ENCODE measurements at places on chromosomes 1 and 21. TPM values are rescaled to one million over a fixed set of nuclear protein-coding genes. Genes with fewer than 3 reads are reported as not detected.

CD1B gene
- not detected for total RNA-seq

RAB25 gene
- not detected for total RNA-seq

SLC9C2 gene
- not detected for total RNA-seq

ATP8B2 gene
- 98.5 TPM for total RNA-seq

RAP1GAP gene
- total RNA-seq: 3.8 TPM

PLCH2 gene
- 11.7 TPM for total RNA-seq

GRCh38 chr1:162676750-162677149 is 44.5 kb downstream of the DDR2 start:
- peak overlapping the region; percentile 40 for H3K4me3 ChIP-seq
- peaks cover 76% of the 10 kb centered on the region for H3K4me1 ChIP-seq

- no peaks in the 10 kb centered on the region for H3K36me3 ChIP-seq
- no peaks in the 10 kb centered on the region for H3K27me3 ChIP-seq
- DNase-seq: no peak
- H3K4me3 ChIP-seq: no peak overlapping the region
Observed at GRCh38 chr1:210441028-210441427, 112.3 kb downstream of the HHAT start.

DNA sequence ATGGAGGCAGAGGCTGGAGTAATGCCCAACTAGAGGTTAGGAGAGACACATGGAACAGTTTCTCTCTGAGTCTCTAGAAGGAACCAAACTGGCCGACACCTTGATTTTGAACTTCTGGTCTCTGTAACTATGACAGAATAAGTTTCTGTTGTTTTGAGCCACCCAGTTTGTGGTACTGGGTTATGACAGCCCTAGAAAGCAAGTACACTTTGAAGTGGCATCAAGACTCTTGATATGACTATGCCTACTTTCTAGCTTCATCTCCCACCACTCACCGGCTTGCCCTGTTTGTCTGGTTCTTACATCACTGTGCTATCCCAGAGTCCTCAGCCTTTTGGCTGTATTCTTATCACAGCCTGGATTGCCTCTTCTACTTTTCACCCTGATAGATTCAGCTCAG is 230.3 kb upstream of the USP24 start:
- no peak for DNase-seq
- no peaks in the 10 kb centered on the region for H3K27me3 ChIP-seq
- peaks cover 50% of the 10 kb centered on the region for H3K4me1 ChIP-seq
- H3K36me3 ChIP-seq: no peaks in the 10 kb centered on the region

GRCh38 chr21:37749132-37749531 is 167.1 kb downstream of the KCNJ6 start:
- H3K27me3 ChIP-seq: no peaks in the 10 kb centered on the region
- no peak for DNase-seq
- H3K4me3 ChIP-seq: no peak overlapping the region
- peaks cover 25% of the 10 kb centered on the region for H3K4me1 ChIP-seq
- no peaks in the 10 kb centered on the region for H3K36me3 ChIP-seq

- no peak for DNase-seq
- no peak overlapping the region for H3K27ac ChIP-seq
- no peaks in the 10 kb centered on the region for H3K27me3 ChIP-seq
- no peaks in the 10 kb centered on the region for H3K36me3 ChIP-seq
- no peak overlapping the region for H3K4me3 ChIP-seq
Observed at GRCh38 chr1:74403606-74404005, 108.8 kb downstream of the LRRC53 start.

DNA sequence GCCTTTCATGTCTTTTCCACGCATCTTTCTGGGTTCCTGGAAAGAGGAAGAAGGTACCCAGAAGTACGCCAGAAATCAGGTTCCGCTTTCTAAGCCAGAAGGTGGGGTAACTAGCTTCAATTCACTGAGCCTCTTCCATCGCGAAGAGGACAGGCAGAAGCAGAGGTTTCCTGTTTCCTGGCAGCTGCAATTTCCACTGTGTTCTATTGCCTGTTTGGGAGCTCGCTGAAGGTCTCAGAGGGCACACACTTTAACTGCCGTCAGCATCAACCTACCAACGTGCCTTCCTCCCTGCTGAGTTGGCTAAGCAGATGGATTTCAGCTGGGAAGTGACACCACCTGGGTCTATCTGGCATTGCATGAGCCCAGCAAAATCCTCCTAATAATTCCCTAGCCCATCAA is 10.0 kb downstream of the NCF2 start:
- peaks cover 6% of the 10 kb centered on the region for H3K4me1 ChIP-seq
- H3K27ac ChIP-seq: no peak overlapping the region
- H3K4me3 ChIP-seq: no peak overlapping the region
- no peak for DNase-seq
- peaks cover 5% of the 10 kb centered on the region for H3K27me3 ChIP-seq

DNA sequence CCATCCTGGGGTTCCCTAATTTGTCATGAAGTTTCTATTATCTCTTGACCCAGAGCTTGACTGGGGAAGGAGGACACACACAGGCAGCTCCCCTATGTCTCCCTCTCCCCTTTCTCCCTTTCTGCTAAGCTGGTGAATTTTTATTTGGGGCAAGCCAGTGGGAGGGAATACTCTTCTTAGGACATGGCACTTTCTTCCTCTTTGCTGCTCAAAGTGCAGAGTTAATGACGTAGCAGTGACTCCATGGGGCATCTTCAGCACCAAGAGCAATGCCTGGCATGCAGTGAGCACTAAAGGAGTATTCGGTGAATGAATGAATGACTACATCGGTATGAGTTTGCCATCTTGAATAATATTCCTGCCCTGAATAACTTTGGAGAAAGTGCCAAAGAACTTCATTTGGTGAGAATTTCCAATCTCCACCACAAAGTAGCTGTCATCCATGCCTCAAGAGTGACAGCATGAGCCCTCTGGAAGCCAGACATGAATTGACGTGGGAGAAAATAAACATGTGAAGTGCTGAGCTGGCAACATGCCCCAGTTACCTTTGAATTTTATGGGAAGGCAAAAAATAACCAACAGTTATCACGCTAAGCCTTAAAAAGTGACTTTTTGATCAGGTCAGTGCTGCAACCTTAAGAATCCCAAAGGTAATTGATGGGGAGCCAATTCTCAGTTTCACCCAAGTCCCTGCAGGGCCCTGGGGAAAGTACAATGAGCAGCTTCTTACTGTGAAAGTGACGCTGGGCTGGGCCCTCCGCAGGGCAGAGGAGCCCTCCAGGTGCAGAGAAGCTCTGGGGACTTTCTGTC is 22.1 kb upstream of the ATF3 start:
- no peak for DNase-seq
- H3K4me1 ChIP-seq: peaks cover 24% of the 10 kb centered on the region
- no peak overlapping the region for H3K4me3 ChIP-seq
- H3K27me3 ChIP-seq: peaks cover 11% of the 10 kb centered on the region
- H3K27ac ChIP-seq: no peak overlapping the region

DNA sequence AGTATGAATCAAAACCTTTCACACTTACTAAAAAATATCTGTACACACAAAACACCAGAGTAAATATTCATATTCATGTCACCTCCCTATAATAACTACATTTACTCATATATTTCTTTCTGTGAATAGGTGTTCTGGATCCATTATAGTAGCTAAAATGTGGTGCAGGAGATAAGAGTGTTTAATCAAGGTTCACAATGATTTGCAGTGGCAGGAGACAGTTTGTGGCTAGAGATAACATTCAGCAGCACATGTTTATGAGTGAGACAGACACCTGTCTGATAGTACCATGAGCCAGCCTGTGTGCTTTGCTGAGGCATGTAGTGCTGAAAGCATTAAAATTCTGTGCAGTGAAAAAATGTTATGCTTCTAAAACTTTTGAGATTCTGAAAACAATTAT is 410.3 kb downstream of the SRGAP2C start:
- H3K36me3 ChIP-seq: no peaks in the 10 kb centered on the region
- H3K4me1 ChIP-seq: no peaks in the 10 kb centered on the region
- H3K27me3 ChIP-seq: no peaks in the 10 kb centered on the region
- no peak for DNase-seq

DNA sequence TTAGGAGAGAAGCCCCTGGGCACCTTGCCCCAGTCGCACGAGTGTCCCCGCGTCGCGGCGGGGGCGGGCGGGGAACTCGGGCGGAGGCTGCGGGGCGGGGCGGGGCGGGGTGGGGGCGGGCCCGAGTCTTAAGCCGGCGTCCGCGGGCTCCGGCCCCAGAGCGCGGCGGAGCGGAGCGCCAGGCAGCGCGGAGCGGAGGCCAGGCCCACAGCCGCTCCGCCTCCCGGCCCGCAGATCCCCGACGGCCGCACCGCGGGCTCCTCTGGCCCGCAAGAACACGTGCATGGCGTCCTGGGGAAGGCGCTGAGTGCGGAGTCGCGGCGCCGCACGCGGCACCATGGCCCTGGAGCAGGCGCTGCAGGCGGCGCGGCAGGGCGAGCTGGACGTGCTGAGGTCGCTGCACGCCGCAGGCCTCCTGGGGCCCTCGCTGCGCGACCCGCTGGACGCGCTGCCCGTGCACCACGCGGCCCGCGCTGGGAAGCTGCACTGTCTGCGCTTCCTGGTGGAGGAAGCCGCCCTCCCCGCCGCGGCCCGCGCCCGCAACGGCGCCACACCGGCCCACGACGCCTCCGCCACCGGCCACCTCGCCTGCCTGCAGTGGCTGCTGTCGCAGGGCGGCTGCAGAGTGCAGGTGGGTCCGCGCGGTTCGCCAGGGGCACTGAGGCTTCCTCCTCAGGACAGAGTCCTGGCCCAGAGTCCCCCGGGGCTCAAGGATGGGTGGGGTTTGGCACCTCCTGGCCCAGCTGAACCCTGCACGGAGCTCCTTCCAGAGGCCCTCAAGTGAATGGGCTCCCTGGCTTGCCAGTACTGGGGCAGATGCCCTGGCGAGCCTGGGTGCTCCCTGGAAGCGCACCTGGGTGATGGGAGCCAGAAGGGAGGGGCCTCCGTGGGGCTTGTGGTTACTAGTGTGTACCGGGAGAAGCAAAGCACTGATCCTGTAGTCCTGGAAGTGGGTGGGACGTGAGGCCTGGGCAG is at the start of gene ESPN:
Gene ESPN, plus strand, starts transcription at position 158 of the 975 bp plus-strand sequence. Its CDS starts 180 bp downstream, at position 338.
- H3K4me1 ChIP-seq: peaks cover 14% of the 10 kb centered on the region
- no peak for DNase-seq
- peaks cover 39% of the 10 kb centered on the region for H3K27me3 ChIP-seq
- no peaks in the 10 kb centered on the region for H3K36me3 ChIP-seq
- no peak within 1 kb of the TSS for H3K4me3 ChIP-seq

GRCh38 chr1:41484402-41485241 is at the start of gene EDN2:
Gene EDN2, minus strand, starts transcription at chr1:41484683. Its CDS starts 82 bp downstream, at chr1:41484601.
- no peak within 1 kb of the TSS for H3K4me3 ChIP-seq
- no peaks in the 10 kb centered on the region for H3K27me3 ChIP-seq
- no peak within 1 kb of the TSS for H3K27ac ChIP-seq

Measured in osteocyte (in vitro differentiated cells).